Substantia nigra (tissue), 51 donors: ENCODE measurements at places on chromosomes 1 and 21.

DNA sequence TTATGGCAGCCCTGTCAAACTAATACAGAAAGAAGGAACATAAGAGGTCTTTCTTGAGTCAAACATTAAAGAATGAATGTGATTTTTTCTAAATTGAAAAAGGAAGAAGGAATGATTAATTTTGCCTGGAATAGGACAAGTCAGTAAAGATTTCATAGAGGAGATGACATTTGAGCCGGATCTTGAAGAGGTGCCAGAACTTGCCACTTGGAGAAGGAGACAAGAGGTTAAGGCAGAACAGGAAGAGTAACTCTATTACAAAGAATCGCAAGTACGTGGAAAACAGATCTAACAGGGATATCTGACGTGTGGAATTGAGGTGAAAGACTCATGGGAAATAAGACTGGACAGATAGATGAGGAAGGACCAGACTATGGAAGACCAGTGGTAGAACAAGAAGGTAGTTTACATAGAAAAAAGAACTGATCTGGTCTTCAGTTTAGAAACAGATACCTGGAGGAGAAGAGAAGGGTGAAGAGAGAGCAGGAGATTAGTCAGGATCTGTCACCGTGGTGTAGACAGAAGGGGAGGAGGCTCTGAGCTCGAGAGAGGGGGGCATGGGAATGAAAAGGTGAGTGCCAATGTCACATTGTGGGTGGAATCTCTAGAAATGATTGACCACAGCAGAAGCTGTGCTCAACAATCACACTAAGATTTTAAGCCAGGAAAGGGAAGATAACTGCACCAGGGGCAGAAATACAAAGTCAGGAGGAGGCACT, 32.5 kb downstream of the RHOU start:
- no peak for DNase-seq

GRCh38 chr21:44871576-44872269, 1.8 kb downstream of the PTTG1IP start:
- no peak for DNase-seq

DNA sequence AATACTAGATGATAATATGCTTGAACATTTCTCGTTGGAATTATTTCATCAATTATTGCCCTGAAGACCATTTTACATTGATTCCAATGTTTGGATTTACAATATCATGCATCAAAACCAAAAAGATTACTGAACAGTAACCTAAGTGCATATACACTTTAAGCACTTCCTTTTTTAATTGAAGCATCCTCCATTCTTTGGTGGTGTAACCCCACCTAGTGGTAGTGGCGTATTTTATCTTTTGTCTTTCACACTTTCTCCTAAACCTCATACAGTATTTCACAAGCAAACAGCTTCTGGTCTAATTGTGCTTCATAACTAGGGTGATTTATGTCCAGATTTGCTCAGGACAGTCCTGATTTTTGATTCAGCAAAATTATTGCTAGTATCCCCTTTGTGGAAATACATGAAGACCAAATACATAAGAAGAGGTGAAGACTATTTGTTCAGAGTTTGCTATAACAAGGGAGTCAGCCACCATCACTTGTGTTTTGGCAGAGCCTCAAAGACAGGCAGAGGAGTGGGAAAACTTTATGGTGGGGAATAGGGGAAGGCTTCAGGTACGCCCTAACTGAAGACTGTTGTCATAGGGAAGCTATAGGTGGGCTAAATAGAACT, 3.4 kb upstream of the NVL start:
- peak; percentile 3 for DNase-seq

DNA sequence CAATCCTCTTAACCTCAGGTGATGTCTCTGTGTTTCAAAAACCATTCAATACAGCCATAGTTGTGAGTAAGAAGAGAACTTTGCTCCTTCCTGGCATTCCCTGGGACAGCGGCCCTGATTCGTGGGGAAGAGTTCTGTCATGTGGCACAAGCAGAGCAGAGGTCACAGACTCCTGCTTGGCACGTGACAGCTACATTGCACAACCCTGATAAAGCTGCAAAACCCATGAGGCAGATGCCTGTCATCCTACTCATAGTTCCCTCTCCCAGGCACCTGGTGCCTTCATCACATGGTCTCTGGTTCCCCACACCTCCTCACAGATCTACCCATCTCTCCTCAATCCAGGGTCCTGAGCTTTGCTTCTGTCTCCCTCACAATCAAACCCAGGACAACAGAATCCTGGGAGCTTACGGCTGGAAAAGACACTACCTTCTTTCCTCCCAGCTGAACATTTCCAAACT, 70.8 kb downstream of the PLPP3 start:
- no peak for DNase-seq

GRCh38 chr1:55063577-55063942, 24.2 kb downstream of the PCSK9 start:
- DNase-seq = no peak

GRCh38 chr1:40620150-40620549, 45.3 kb downstream of the RIMS3 start:
- no peak for DNase-seq

DNA sequence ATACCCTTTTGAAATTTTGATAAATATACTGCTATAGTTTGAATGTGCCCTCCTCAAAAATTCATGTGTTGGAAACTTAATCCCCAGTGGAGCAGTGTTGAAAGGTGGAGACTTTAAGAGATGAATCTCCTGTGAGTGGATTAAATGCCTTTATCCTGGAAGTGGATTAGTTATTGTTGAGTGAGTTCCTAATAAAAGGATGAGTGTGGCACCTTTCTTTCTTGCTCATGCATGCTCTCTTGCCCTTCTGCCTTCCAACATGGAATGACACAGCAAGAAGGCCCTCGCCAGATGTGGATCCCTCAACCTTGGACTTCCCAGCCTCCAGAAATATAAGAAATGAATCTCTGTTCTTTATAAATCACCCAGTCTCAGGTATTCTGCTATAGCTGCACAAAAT, 51.8 kb downstream of the CD160 start:
- DNase-seq = no peak

DNA sequence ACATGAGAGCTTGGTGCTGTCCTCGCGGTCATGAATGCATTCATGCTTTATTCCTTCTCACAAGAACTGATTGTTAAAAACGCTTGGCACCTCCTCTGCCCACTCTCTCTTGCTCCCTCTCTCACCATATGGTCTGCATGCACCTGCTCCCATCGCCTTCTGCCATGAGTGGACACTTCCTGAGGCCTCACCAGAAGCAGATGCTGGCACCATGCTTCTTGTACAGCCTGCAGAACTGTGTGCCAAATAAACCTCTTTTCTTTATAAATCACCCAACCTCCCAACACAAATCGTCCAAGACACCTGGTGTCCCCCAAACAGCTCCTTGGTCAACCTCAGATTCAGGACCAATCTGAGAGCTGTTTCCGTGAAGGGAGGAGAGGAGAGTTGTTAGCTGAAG, 43.3 kb upstream of the PCBP3 start:
- no peak for DNase-seq

GRCh38 chr1:230857822-230858221, 10.5 kb downstream of the C1orf198 start:
- DNase-seq = no peak

DNA sequence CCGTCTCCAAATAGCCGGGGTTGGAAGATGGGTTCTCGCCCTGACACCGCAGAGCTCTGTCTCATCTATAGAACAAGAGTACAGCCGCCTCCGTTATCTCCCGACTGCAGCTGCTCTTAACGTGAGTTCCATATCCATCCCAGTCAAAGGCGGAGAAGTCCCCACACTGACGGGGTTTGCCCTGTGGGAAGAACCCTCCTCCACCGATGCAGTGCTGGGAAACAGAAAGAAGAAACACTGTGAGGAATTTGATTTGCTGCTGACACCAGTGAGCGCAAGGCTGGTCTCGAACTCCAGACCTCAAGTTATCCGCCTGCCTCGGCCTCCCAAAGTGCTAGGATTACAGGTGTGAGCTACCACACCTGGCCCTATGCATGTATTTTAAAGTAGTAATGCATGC, 9.5 kb downstream of the ITLN2 start:
- no peak for DNase-seq

GRCh38 chr1:161009602-161010211, 11.2 kb downstream of the F11R start:
- no peak for DNase-seq

DNA sequence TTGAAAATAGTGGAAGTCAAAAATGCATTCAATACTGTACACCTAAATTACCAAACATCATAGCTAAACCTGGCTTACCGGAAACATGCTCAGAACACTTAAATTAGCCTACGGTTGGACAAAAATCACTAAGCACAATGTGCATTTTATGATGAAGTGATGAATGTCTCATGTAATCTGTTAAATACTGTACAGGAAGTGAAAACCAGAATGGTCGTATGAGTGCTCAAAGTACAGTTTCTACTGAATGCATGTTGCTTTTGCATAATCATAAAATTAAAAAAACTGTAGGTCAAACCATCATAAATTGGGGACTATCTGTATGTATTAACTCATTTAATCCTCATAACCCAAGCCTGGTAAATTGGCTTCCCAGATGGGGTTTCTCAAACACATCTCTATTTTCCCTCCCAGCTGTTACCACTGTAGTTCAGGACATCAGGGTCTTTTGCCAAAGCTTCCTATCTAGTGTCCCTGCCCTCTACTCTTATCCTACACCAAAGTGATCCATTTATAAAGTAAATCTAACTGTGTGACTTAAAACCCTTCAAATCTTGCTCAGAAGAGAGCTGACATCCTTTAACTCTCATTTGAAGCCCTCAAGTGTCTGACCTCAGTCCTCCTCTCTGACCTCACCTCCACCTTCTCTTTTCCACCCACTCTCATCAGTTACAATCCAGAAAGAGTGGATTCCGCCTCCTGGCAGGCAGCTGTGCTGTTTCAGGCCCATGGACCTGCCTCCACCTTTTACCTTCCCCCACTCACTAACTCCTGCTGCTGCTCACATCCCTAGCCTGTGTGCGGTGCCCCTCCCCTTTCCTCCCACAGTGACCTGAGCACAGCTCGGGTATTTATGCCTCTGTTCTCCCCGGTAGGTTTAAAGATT, 356.4 kb upstream of the ST6GALNAC5 start:
- DNase-seq = no peak

DNA sequence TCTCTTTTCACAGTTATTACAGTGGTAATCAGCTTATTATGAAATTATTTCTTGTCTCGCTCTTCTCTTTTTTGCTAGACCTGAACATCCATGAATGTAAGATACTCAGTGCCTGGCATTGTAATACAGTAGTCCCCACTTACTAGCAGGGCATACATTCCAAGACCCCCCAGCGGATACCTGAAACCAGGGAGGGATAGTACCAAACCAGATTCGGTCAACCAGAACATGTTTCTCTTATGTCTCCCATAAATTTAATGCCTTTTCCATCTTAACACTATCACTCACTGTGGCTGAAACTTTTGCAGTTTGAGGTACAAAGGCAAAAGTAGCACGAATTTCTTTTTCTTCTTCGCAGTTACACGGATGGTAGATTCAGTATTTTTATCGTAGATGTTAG, 24.6 kb upstream of the B3GALT2 start:
- DNase-seq = no peak
